ENCODE measurements at places on chromosomes 7 and 10. TPM values are rescaled to one million over a fixed set of nuclear protein-coding genes. Genes with fewer than 3 reads are reported as not detected.
A peak's percentile ranks its signal among the peaks of the same experiment; 100 is the strongest.

The ENO4 gene
- total RNA-seq = not detected

DNA sequence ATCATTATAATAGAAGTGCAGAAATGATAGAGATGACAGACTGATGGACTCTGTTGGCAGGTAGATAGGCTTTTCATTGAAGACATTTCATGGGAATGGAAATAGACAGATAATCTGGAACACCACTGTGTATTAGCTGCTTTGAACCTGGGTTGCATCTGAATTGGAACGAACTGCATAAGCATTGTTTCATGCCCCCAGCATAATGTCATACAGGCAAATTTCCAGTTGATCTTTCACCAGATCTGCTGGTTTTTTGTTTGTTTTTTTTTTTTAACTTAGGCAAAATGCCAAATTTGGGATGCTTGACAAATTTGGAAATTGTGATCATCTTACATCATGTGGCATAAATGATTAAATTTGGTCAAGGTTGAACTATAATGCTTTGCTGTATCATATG is 172.1 kb upstream of the AOAH start:
- no peak overlapping the region for H3K27ac ChIP-seq
- no peaks in the 10 kb centered on the region for H3K27me3 ChIP-seq
- H3K4me3 ChIP-seq = no peak overlapping the region
- H3K4me1 ChIP-seq = peaks cover 11% of the 10 kb centered on the region
- peaks cover 36% of the 10 kb centered on the region for H3K36me3 ChIP-seq

- DNase-seq = no peak
- H3K27me3 ChIP-seq = no peaks in the 10 kb centered on the region
- peaks cover 43% of the 10 kb centered on the region for H3K36me3 ChIP-seq
- H3K27ac ChIP-seq = peak overlapping the region; percentile 90
- H3K4me1 ChIP-seq = peaks cover 21% of the 10 kb centered on the region
These were observed 4.9 kb downstream of the GNB2 start for GRCh38 chr7:100678291-100678984.

- no peak for DNase-seq
- H3K36me3 ChIP-seq = no peaks in the 10 kb centered on the region
- H3K27ac ChIP-seq = no peak overlapping the region
- no peak overlapping the region for H3K4me3 ChIP-seq
- no peaks in the 10 kb centered on the region for H3K4me1 ChIP-seq
- no peaks in the 10 kb centered on the region for H3K27me3 ChIP-seq
These were observed 146.6 kb upstream of the DGKB start for GRCh38 chr7:15049157-15049556.

DNA sequence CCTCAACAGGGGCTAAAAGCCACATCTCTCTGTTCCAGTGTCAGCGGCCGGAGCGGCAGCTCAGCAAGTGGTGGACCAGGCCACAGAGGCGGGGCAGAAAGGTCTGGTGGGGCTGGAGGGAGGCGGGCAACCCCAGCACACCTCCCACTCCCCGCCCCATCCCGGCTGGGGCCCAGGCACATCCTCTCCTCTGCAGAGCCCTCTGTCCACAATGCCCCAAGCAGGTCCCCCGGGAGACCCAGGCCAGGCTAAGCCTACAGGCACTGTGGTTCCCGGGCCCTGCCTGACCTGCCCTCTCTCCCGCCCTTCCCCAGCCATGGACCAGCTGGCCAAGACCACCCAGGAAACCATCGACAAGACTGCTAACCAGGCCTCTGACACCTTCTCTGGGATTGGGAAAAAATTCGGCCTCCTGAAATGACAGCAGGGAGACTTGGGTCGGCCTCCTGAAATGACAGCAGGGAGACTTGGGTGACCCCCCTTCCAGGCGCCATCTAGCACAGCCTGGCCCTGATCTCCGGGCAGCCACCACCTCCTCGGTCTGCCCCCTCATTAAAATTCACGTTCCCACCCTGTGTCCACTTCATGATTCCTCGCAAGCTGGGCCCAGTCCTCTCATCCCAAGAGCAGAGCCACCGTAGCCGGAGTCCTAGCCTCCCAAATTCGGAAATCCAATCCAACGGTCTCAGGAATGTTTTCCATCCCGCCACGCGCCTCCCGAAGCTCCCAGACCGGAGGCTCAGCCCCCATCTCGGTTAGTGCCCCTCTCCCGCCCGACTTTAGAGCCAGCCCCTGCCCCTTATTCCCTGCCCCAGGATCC is 2.1 kb downstream of the ADIRF start:
- H3K27ac ChIP-seq = peak overlapping the region; percentile 87
- DNase-seq = no peak
- H3K27me3 ChIP-seq = peaks cover 2% of the 10 kb centered on the region
- H3K4me1 ChIP-seq = peaks cover 67% of the 10 kb centered on the region
- peak overlapping the region; percentile 79 for H3K4me3 ChIP-seq

DNA sequence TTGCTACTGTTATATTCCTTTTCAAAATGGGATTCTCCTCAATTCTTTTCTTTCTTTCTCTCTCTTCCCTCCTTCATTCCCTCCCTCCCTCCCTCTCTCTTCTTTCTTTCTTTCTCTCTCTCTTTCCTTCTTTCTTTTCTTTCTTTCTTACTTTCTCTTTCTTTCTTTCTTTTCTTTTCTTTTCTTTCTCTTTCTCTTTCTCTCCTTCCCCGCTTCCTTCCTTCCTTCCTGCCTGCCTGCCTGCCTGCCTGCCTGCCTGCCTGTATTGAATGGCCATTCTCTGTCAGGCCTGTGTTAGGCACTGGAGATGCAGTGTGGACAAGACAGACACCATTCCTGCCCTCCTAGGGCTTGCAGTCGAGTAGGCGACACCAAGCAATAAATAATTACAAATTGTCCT is 11.5 kb downstream of the CNNM1 start:
- H3K4me3 ChIP-seq = no peak overlapping the region
- H3K27ac ChIP-seq = no peak overlapping the region
- DNase-seq = no peak
- H3K36me3 ChIP-seq = no peaks in the 10 kb centered on the region
- no peaks in the 10 kb centered on the region for H3K4me1 ChIP-seq

GRCh38 chr10:76358743-76359395 is 927.4 kb downstream of the LRMDA start:
- H3K27me3 ChIP-seq = no peaks in the 10 kb centered on the region
- H3K4me1 ChIP-seq = no peaks in the 10 kb centered on the region
- H3K27ac ChIP-seq = no peak overlapping the region
- no peak overlapping the region for H3K4me3 ChIP-seq
- no peak for DNase-seq
- no peaks in the 10 kb centered on the region for H3K36me3 ChIP-seq
